Tongue (tissue), 3 donors: ENCODE measurements at places on chromosomes 5 and 9.

GRCh38 chr9:70260007-70260443 is 1.2 kb downstream of the SMC5 start:
- no peak for DNase-seq

- no peak for DNase-seq
Observed at GRCh38 chr9:129720181-129720864, 32.5 kb downstream of the PTGES start.

DNA sequence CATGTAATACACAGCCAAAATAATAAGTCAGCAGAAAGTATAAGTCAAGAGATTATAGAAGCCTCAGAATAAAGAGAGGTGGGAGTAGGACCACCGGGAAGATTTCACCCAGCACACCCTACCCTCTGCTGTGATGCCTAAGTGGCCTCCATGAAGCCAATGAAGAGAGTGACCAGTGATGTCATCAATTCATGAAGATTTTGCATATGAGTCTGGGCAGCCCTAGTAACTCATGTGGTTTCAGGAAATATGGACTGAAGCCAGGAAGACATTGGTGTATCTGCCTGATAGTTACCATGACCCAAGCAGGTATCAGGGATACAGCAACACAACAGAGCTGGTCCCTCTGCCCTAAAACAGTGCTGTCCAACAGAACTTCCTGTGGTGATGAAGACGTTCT is 135.3 kb downstream of the ADAMTS12 start:
- DNase-seq: no peak

DNA sequence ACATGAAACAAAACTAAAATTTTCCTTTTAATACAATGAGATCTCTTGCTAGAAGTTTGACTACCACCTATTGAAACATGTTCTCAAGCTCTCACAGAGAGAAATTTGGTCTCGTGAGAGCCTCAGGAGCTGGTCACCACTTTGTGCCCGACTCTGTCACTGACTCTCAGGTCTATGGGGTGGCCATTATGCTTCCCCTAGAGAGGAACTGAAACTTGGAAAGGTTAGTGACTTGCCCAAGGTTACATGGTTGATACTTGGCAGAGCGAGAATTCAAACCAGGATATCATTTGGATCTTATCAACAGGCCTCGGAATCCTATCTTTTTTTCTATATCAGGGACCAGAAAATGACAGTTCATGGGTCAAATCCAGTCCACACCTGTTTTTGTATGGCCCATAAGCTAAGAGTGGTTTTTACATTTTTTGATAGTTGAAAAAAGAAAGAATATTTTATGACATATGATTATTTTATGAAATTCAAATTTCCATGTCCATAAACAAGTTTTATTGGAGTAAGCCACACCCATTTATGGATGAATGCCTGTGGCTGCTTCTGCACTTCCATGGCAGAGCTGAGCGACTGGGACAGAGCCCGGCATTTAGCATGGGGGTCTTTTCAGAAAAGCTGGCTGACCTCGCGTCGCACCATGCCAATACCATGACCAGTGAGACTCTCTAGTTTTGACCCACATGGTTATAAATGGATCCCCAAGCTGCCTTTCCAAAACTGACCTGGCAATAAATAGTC is 44.8 kb upstream of the EQTN start:
- DNase-seq: no peak

DNA sequence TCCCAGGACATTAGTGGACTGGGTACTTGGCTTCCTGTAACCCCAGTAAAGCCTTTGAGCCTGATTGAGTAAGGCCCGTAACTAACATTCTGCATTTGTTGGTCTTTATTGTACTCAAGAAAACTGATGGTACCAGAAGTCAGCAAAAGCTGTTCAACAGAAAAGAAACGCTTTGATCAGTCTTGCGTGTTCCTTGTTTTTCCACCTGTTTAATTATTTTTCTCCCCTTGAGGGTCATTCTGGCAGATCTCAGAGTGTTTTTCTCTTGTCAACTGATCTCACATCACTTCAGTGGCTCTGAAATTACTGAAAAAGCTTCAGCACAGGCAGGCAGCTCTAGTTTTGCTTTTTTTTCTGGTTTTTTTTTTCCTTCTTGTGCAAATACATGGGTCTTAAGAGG is 6.1 kb upstream of the TMEM268 start:
- DNase-seq: no peak
